ENCODE measurements at places on chromosomes 7 and 10. TPM values are rescaled to one million over a fixed set of nuclear protein-coding genes. Genes with fewer than 3 reads are reported as not detected.

DNA sequence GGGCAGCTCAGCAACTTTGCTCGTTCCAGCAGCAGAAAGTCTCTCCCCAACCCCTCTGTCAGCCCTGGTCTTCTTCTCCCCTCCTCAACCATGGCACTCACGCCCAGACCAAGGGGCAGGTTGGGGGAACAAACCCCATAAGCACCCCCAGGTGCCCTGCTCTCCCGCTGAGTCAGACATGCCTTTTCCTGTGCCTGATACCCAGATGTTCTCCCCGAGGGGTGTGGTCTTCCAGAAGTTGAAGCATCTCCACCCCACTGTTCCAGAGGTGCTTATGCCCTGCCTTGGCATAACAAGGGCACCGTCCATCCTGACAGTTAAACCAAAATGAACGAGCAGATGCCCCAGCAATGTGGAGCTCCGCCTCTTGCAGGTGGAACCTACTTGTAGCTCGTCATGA is 67.1 kb downstream of the C10orf143 start:
- no peaks in the 10 kb centered on the region for H3K36me3 ChIP-seq
- H3K27ac ChIP-seq = no peak overlapping the region
- peak; percentile 58 for DNase-seq
- H3K4me1 ChIP-seq = no peaks in the 10 kb centered on the region

- H3K27ac ChIP-seq = no peak overlapping the region
- no peaks in the 10 kb centered on the region for H3K36me3 ChIP-seq
- H3K27me3 ChIP-seq = no peaks in the 10 kb centered on the region
- H3K4me3 ChIP-seq = no peak overlapping the region
- DNase-seq = no peak
These were observed 98.0 kb downstream of the KCND2 start for GRCh38 chr7:120370954-120371353.

The ZC3HAV1L gene
- 31.3 TPM for total RNA-seq

The EXOC6 gene
- 8.8 TPM for total RNA-seq

GRCh38 chr7:158252837-158253669 is 334.6 kb downstream of the PTPRN2 start:
- DNase-seq = peak; percentile 47
- no peaks in the 10 kb centered on the region for H3K27me3 ChIP-seq
- H3K4me3 ChIP-seq = no peak overlapping the region
- no peaks in the 10 kb centered on the region for H3K36me3 ChIP-seq

- H3K4me1 ChIP-seq = no peaks in the 10 kb centered on the region
- no peak overlapping the region for H3K4me3 ChIP-seq
- no peak overlapping the region for H3K27ac ChIP-seq
These were observed 8.4 kb upstream of the LYZL2 start for GRCh38 chr10:30637881-30638467.

DNA sequence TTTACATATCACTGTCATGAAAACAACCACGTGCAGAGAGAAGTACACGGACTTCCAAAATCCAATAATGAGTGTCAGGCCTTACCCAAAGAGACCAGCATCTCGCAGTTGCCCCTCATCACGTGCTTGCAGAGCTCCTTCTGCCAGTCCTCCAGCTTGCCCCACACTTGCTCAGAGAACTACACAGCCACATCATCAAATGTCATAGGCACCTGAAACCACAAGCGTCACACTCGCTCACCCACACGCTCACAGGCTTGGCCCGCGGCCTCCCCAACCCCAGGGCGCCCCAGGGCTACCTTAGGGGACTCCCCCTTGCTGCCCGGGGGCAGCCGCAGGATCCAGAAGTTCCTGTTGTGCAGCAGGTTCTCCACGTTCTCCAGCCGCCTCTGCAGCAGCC is 123.4 kb upstream of the ZNF746 start:
- DNase-seq = no peak
- H3K36me3 ChIP-seq = peaks cover 16% of the 10 kb centered on the region
- no peaks in the 10 kb centered on the region for H3K27me3 ChIP-seq
